ENCODE measurements at places on chromosomes 5 and 9. TPM values are rescaled to one million over a fixed set of nuclear protein-coding genes. Genes with fewer than 3 reads are reported as not detected.

NIM1K gene
- total RNA-seq = not detected

GRCh38 chr5:35127006-35127405, 79.3 kb upstream of the AGXT2 start:
- no peak for DNase-seq

DNA sequence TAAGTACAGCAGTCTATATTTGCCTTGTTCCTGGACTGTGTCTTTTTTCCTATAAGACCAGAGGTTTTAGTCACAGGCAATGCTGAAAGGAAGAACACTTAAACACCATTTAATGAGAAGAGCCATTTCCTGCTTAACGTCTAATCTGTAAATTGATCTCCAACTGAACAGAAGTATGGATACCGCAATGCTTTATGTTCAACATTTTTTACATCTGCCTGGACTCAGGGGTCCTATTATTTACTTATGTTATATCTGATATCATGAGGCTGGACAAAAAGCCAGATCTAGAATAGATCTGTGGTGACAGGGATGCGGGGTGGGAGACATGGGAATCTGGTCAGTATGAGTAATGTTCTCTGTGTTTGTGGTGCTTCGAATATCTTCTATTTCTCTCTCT, 334.6 kb upstream of the MPDZ start:
- DNase-seq = no peak

DNA sequence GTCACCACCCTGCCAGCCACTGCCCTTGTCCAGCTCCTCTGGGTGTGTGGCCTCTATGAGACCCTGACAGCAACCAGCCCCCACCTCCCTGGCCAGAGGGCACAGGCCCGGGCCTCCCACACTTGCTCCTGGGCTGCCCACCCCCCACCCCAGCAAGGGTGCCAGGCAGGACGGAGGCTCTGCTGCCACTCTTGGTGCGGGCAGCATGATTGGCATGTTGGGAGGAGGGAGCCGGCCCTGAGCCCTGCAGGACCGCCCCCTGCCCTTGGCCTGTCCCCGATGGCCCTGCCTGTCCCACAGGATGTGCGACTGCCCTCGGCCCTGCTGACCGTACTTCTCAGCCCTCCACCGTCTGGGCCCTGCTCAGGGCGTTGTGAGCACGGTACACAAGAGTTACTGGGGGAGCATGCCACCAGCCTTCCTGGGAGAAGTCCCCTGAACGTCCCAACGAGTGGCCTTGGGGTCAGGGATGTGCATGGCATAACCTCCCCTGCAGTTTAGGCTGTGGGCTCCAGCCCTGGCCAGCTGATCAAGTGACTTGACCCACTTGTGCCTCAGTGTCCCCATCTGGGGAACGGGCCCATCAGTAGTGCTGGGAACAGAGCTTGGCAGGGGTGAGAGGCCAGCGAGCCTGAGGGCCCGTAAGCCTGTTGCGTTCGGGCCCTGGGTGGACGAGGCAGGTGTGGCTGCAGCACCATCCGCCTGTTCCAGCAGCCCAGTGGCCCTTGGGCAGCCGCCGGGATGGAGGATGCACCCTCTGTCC, 16.0 kb downstream of the GPSM1 start:
- DNase-seq = no peak

DNA sequence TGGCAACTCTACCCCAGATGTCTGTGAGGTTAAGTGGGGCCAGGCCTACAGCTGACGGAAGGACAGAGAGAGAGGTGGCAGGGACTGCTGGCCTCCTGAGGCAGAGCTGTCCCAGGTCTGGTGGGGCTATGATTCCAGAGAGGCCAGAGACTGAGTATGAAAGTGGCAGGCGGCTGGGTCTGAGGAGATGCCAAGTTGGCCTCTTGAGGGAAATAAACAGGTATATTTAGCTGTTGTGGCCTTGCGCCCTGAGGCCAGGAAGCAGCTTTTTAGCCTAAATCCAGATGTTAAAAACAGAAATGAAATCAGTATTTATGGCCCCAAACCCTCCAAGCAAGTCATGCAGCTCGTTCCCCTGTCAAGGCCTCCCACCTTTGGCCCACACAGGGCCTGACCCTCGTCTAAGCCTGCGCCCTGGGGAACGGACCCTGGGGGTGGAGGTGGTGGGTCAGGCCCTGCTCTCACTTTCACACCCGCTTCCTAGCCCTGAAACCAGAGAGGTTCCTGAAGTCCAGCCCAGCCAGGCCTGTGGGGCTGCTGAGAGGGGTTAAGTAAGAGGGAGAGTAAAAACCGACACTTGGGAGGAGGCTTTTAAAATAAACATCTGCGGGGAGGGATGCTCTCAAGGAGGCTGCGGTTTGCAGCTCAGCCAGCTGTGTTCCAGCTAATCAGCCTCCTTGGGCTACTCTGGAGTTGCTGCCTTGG, 18.7 kb downstream of the PCDHGC5 start:
- no peak for DNase-seq

DNA sequence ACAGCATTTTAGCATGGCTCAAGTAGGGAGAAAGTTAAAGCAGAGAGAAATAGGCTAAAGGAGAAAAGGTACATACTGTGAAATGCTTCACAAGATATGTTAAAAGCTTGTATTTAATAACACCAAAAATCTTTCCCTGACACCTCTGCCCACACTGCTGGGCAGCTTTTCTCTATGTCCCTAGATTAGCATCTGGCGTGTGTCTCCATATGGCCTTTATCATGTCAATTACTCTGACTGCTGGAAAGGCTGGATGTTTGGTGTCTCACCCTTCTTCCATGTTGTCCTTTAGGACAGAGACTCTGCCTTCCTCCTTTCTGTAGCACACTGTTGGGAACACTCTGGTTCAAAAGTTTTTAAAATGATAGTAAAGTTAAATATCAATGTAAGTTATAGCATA, 122.5 kb downstream of the OXCT1 start:
- no peak for DNase-seq

- DNase-seq = no peak
These were observed 940 bp upstream of the CAMK4 start for GRCh38 chr5:111223101-111223786.

- no peak for DNase-seq
These were observed 29.2 kb downstream of the LHX3 start for GRCh38 chr9:136175616-136176197.

DNA sequence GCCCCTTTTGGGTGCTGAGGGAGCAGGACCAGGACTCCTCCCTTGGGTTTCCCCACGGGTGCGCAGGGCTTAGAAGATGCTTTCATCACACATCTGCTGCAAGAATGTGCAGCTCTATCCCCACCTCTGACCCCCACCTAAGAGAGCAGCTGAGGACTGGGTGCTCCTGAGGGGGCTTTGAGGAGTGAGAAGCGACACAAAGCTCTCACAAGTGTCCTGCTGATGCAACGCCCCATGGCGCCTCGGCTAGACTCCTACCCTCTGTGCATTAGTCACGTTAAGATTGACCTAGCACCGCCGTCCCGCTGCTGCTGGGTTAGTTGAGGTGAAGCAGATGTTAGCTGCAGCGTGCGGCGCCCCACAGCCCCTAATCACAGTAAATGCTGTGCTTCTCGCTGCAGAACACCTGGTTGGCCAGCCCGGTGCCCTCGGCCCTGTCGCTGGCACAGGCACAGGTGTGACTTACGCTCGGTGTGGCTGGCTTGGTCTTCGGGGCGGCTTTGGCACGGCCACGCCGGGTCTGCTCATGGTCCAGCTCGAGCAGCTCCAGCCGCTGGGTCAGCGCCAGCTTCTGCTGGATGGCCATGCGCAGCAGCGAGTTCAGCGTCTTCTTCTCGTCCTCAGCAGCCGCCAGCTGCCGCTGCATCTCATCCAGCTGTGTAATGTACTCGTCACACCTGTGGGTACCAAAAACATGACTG, 45.0 kb upstream of the IPPK start:
- DNase-seq = no peak

DNA sequence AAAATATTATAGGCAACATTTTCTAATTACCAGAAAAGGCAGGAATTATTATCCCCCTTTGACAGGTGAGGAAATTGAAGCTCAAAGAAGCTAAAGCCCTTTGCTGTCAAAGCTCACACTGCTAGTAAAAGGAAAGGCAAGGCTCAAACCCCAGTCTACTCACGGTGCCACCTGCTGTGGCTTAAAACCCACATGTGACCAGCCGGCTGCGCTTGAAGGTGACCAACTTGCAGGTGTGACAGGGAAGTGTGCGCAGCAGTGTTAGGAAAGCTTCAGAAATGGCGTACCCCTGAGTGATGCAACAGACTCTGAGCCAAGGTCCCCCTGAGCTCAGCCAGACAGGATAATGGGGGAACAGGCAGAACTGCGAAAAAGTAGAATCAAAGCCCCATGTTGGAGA, 45.2 kb downstream of the PAX5 start:
- no peak for DNase-seq

DNA sequence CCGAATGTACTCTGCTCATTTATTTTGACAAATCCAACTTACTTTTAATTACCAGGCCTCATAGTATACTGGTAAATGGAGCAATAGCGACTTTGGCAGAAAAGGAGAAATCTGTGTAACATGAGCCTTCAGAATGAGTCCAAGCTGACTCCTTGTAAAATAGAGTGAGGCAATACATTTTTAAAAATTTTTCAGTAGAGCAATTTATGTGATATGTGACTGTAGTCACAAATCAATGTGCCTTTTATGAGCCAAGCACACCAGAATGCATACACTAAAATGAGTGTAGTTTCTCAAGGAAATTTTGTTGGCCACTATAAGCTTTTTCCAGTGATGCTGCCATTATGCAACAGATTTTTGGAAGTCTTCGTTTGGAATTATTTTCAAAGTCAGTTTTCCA, 73.8 kb downstream of the SNCAIP start:
- DNase-seq = no peak

DNA sequence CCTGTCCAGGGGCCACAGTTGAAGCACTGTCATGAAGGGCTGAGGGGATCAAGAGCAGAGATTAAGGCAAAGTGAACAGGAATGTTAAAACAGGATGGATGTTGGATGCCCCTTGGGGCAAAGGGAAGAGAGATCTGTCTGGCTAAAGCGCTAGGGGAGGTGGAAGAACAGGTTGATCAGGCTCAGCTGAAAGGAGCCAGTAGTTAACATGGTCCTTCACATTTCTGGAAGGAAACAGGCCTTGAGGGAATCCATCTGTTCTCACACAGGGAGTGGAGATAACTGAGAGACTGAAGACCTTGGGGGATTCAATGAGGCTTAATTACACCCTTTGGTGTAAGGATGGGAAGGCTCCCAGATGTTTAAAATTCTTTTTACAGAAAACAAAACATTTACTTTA, 5.8 kb downstream of the HAPLN1 start:
- DNase-seq = no peak

GRCh38 chr9:123093141-123093540, 59.7 kb downstream of the GPR21 start:
- no peak for DNase-seq
